OCI-LY7 (cell line): ENCODE measurements at places on chromosomes 16 and 17. TPM values are rescaled to one million over a fixed set of nuclear protein-coding genes. Genes with fewer than 3 reads are reported as not detected.

DNA sequence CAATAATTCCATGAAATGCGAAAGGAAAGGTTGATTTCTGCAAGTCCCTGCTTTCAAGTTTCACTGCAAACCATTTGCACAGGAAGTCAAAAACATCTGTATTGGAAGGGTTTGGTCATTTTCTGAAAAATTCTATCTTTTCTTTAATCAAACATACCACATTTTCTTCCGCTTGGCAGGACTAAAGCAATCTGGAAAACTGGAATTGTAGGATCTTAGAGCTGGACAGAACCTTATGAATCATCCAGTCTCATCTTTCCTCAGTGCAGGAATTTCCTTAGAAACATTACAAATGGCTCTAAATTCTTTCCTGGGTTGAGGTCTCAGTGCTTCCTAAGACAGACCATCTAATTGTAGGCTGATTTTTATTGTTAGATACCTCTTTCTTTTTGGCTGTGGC, 111.5 kb upstream of the ELAC2 start:
- no peak for DNase-seq

Gene DPEP1
- not detected in 2 replicates for total RNA-seq

DNA sequence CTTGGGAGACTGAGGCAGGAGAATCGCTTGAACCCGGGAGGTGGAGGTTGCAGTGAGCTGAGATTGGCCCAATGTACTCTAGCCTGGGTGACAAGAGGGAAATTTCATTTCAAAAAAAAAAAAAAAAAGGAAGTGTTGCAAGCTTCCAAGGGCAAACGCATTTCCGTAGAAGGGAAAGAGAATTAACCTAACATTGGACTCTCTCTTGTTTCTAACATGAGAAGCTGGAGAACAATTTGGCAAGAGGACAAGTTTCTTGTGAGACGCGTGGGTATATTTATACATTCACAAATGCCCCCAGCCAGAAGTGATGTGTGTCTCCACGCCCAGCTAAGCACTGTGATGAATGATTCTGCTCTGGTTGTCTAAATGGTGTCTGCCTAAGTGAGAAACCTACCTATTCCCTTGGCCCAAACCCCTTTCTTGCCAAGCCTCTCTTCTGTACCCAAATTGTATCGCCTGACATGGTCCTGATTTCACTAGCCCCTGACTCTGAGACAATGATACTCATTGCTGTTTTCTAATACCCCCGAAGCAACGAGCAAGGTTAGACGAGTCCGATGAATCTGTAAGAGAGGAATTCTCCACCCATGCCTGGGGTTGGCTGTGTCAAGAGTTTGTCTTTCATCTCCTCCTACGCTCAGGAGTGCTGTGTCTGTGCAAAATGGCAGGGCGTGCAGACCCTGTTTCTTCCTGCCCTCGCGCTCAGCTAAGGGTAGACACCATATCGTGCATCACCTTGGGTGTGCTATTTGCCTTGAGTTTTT, 14.2 kb upstream of the ST6GALNAC2 start:
- no peak for DNase-seq

GRCh38 chr17:58785097-58785496, 29.4 kb downstream of the PPM1E start:
- no peak for DNase-seq

DNA sequence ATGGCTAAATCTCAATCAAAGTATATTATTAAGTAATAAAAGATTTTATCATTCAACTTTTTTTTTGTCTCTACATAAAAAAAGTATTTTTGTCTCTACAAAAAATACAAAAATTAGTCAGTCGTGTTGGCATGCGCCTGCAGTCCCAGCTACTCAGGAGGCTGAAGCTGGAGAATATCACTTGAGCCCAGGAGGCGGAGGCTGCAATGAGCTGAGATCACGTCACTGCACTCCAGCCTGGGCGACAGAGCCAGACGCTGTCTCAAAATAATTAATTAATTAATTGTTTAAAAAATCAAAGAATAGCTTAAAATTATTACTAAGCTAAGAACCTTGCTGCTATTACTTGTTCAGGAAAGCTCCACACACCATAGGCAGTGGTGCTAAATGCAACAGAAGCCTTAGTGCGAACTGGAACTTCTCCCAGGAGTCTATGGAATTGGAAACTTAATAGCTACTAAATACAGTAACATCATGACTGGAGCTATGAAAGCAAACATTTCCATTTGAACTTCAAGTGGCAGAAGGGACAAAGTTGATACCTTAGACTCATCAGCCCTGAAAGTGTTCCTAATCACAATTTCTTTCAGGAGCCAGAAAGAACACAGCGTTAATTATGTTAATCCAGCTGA, 22.6 kb downstream of the ADCY9 start:
- DNase-seq, result no peak

GRCh38 chr16:88908307-88908706, 41.8 kb upstream of the PABPN1L start:
- DNase-seq, result no peak

- DNase-seq, result no peak
These were observed 50.1 kb downstream of the TOM1L2 start for GRCh38 chr17:17922070-17922614.

DNA sequence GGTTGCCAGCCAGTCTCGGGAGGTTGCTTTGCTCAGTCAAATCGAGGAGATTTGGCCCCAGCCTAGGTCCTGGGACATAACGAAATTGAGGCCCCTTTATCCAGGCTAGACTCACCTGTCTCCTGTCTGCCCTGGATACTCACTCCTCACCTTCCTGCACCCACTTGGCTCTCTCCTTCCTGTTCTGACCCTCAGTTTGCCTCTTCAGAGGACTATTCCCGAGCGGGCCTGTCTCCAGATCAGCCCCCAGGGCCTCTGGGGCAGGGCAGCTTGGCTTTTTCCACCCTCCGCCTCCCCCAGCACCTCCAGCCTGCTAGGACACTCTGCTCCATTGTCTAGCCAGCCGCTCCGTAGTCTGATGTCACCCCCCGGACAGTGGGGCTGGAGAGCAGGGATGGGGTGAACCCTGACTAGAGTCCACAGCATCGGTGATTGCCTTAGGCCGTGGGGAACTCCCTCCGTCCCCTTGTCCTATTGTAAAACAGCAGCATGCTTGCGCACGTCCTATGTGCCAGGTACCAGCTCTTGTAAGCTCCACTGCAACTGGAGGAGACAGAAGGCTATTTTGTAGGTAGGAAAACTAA, 8.8 kb downstream of the WFIKKN2 start:
- no peak for DNase-seq

Gene TBC1D3K
- not detected in 2 replicates for total RNA-seq

- no peak for DNase-seq
These were observed 17.3 kb downstream of the SOCS3 start for GRCh38 chr17:78342449-78343186.

GRCh38 chr16:68798398-68798797, 44.9 kb upstream of the TANGO6 start:
- no peak for DNase-seq

Gene USP36
- 113 and 144 TPM in 2 replicates for total RNA-seq

DNA sequence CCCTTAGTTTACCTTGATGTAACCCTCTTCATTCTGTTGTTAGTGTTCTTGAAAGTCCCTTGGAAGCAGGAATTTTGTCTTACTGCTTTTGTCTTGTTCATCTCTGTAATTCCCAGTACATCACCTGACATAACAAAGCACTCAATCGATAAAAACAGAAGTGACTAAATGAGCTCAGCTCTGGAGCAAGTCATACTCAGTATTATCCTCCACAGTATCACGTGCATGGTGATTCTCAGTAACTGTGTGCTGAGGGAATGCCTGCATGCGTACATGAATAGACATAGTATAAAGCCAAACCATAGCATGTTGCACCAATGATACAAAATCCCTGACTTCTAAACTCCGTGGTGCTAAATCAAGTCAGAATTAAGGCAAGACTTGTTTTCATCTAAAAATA, 7.2 kb downstream of the KRT38 start:
- DNase-seq, result no peak

GRCh38 chr17:80872001-80872500, 119.6 kb upstream of the CHMP6 start:
- DNase-seq, result no peak

Gene DOC2B
- total RNA-seq, result not detected in 2 replicates

Gene KCNH6
- not detected in 2 replicates for total RNA-seq

DNA sequence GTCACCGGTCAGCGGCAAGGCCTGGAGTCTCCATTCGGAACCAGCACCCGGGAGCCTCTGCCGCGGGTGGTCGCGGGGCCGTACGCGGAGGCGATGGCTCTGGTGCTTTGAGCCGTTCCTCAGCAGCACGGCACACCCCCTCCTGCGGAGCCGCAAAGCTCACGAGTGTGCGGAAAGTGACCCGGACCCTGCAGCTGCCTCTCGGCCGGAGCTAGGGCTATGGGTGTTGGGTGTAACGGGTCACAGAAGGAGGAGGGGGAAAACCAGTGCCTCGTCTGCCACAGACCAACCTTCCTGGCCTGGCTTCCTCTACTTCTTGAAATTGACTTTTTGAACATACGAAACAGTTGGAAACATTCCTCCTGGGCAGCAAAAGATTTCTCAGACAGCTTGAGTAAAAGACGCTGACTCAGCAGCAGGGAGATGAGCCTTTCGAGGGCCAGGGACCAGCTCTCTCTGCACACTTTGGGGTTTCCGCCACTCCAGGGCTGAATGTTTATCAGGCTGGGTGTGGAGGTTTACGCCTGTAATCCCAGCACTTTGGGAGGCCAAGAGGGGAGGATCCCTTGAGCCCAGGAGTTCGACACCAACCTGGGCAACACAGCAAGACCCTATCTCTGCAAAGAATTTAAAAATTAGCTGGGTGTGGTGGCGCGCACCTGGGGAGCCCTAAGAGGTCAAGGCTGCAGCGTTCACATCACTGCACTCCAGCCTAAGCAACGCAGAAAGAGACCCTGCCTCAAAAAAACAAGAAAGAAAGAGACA, 26.4 kb upstream of the PITPNA start:
- no peak for DNase-seq

DNA sequence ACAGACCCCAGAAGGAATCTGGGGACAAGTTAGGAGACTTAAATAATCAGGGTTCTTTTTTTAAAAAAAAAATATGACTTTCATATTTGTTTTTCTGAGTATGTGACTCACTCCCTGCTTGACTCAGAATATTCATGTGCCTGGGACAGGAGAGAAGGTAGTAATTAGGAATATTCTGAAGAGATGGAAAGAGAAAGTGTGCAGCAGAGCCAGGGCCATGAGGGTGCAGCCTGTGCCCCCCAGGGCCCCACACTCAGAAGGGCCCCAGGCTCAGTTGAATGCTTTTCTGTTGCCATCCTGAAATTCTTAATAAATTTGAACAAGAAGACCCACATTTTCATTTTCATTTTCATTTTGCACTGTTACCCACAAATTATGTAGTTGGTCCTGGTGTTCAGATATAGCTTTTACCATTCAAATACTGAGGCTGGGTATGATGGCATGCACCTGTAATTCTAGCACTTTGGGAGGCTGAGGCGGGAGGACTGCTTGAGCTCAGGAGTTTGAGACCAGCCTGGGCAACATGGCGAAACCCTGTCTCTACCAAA, 11.5 kb upstream of the LONP2 start:
- no peak for DNase-seq

Gene CD68
- 0.44 and 0.72 TPM in 2 replicates for total RNA-seq

DNA sequence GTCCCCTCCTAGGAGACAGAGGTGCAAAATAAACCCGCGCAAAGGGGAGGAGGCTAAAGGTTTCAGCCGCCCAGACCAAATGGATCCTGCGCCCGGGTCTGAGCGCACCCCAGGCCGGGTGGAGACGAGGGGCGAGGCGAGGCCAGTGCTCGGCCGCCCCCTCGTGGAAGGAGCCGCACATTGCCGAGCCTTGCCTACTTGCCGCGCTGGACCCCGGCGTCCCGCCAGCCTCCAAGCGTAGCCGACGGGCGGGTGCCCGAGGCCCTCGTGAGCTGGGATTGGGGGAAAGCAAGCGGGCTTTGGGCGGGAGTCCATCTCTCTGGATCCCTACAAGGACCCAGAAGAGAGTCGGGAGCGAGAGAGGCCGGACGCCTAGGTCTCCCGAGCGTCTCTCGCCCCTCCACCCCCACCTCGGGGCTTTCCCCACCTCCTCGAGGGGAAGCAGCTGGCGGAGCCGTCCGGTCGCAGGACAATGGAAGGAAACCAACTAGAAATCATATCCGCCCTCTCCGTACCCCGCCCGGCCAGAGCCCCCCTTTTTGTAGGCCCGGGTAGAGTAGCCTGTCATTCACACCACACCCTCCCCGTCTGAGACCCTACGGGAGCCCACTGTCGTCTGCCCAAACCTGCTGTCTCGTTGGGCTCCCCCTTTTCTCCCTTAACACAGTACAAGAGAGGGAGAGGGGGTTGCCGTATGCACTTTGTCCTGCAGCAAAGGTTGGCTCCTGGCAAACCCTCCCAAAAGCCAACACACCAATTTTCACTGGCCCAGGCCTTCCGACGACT, 664 bp upstream of the BCL6B start:
- DNase-seq, result peak; percentile 77

DNA sequence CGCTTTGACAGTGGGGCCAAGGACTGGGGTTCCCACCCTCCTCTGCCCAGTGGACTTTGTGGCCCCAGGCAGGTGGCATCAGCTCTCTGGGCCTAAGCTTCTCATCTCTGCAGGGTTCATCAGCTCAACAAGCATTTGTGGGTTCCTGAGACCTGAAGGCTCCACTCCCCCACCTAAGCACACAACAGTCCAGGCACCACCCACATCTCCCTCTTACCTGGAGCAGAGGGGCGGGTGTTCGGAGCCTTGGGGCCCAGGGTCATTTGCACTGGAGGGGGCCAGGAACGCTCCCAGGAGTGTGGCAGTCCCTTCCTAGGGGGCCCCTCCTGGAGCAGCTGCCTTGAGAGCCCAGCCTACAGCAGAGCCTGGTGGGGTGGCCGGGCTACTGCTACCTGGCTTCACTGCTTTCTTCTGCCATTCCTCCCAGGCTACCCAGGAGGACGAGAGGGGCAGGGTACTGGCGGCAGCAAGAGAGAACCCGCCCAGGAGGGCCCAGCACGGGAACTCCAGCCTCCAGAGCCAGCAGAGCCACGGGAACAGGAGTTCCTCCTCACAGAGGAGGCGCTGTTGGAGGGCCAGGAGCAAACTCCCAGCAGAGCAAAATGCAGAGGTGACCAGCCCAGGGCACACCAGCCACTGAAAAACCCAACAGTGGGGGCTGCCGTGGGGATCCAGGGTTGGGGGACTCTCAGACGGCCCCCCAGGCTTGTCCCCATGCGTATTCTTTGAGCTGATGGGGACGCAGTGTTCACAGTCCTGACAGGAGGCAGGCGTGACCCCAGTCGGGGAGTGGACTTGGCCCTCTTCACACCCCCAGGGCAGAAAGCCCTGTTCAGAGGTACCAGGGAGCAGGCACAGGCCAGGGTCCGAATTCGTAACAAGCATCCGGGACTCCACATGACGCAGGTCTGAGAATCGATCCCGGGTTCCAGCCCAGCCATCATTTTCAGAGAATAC, 35.1 kb upstream of the SLC38A10 start:
- DNase-seq, result no peak

Gene LRRC59
- 111 and 125 TPM in 2 replicates for total RNA-seq

DNA sequence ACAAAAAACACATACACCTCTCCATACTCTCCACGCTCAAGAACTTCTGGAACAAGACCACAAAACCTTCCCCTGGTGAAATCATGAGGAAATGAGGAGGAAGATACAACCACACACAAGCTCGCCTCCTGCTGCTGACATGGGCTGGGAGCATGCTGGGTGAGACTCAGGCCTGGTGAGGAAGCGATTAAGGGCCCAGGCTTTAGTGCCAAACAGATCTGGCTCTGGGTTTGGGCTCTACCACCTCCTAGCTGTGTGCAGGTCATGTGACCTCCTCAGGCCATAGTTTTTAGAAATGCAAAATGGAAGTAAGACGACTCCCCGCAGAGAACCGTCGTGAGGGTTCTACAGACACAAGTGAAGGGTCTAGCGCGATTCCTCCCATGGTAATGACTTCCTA, 41.3 kb downstream of the VAC14 start:
- no peak for DNase-seq

GRCh38 chr16:67170168-67170948, at the start of gene NOL3:
Gene NOL3 (plus strand): TSS chr16:67170538.
- DNase-seq, result no peak

- no peak for DNase-seq
These were observed 29.6 kb downstream of the PRKAR1A start for GRCh38 chr17:68541816-68542215.

Gene VPS9D1
- total RNA-seq, result 4.6 and 4.7 TPM in 2 replicates

Gene CACNA1H
- not detected in 2 replicates for total RNA-seq
